ENCODE measurements at places on chromosomes 12 and 14.

DNA sequence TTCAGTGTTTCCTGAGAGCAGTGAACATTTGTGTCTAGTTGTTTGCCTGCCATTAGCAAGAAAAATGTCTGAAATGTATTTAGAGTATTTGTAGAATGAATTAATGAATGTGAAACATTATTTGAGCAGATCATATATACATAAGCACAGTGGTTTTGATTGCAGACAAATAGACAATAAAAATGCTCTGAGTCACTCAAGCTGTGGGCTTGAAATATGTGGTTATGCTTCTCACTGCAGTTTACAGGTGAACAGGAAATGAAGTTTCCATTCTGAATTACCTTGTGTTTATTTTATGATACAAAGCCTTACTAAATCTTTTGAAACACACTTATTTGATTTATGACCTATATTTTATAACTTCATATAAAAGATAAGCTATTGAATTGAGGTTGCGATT is 827.7 kb downstream of the TMTC2 start:
- DNase-seq, result no peak

GRCh38 chr12:33480366-33480765 is 40.7 kb upstream of the SYT10 start:
- DNase-seq, result no peak

- DNase-seq, result no peak
Observed at GRCh38 chr14:24369907-24370687, 2.1 kb downstream of the NFATC4 start.

DNA sequence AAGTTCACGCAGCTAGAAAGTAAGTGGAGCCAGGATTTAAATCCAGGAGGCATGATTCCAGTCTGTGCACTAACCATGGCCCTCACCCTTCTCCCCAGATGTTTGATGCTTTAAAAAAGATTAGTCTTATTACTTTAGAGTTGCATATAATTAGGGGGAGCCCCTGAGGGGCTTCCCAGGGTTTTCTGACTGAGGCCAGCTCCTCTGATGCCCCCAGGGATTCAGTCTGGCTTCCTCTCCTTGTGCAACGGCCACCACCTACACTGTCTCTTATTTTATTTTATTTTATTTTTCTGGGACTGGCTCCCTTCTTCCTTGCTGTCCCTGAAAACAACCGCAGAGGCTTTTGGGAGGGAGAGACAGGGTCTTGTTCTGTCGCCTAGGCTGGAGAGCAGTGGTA is 22.6 kb downstream of the CLSTN3 start:
- no peak for DNase-seq

- DNase-seq, result no peak
Observed at GRCh38 chr14:41986700-41987099, 380.0 kb downstream of the LRFN5 start.

DNA sequence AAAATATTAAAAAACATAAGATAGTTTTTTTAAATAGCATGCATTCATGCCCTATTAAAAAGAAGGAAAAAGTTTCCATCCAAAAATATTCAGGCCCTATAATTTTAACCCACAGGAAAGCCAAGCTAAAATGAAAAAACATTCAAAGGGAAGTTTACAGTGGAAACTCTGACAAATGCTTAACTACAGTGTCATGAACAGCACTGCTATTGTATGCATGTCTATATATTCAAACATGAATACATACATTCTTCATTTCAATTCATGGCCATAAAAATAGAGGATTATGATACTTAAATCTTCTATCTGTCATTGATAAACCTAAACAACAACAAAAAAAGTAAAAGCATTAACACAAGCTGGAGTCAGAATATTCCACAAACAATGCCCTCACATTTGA is 67.4 kb downstream of the PPP2R5E start:
- DNase-seq, result no peak

- no peak for DNase-seq
Observed at GRCh38 chr12:105013892-105014291, 27.8 kb downstream of the NOPCHAP1 start.

DNA sequence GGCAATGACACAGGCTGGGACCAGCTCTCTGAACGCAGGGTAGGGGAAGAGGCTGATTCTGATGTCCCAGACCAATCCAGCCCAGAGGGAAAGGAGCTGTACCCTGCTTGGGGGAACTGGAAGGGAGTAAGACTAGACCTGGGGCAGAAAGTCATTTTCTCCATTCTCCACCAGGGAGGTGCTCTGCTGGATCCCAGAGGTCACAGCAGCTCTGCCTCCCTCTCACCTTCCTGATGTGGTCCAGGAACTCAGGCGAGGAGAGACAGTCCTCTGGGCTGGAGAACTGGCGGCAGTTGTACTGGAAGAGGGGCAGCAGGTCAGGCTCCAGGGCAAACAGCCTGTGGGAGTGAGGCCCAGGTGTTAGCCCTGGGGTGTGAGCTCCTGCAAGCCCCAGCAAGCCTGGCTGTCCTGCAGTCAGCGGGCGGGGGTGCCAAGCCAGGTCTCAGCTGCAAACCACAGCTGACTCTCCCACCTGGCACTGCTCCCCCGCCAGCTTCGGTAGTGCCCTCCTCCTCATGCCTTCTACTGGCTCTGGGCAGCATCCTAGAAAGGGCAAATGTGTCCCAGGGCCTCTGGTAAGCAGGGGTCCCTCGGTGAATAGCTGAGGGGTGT is 1.9 kb downstream of the NGB start:
- no peak for DNase-seq

GRCh38 chr12:44780221-44780790 is 95.8 kb downstream of the NELL2 start:
- no peak for DNase-seq

DNA sequence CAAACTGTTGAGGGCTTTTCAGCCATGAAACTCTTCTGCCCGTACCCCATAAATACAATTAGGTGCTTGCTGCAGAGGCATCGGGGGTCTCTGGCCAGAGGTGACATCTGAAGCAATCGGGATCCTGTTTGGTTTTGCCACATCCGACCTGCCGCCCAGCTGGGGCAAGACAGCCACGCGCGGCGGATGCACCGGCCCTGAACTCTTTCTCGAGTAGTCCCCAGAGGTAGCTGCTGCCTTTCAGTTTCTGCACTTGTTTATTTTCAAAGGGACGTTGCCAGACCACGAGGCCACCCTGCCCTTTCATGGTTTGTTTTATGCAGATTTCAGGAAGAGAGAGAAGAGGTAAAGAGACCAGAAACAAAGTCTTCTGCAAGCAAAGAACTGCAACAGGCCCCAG is 10.6 kb upstream of the MLXIP start:
- DNase-seq, result peak; percentile 31

GRCh38 chr12:94718114-94718513 is 67.8 kb upstream of the TMCC3 start:
- DNase-seq, result no peak

DNA sequence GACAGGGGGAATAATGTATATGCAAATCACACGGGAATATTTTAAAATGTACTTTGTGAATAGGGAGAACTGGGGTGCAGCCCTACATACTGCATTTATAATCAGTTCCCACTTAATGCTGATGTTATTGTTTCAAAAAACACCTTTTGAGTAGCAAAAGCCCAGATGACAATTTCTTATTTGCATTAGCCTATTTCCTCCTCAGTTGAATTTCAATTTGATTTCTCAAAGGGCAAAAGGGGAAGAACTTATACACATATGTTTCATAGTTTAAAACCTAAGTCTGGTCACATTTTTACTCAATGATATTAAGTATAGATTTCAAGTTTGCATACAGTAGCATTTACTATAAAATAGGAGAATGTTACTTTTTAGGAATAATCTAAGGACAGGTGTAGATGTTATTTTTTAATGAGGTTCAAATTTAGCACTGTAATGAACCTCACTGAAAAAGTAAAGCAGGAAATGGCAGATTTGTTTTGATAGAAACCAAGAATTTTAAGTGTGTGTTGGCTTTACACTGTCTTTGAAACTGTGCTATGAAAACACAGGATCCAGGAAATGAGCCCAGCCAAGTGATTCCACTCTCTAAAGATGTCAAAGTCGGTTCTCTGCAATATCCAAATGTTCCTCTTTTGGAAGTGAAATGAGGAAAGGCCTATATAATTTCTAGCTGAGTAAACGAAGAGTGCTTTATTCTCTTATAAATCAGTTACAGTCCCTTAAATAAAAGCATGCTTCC is 367.4 kb downstream of the BTG1 start:
- DNase-seq, result peak; percentile 17

DNA sequence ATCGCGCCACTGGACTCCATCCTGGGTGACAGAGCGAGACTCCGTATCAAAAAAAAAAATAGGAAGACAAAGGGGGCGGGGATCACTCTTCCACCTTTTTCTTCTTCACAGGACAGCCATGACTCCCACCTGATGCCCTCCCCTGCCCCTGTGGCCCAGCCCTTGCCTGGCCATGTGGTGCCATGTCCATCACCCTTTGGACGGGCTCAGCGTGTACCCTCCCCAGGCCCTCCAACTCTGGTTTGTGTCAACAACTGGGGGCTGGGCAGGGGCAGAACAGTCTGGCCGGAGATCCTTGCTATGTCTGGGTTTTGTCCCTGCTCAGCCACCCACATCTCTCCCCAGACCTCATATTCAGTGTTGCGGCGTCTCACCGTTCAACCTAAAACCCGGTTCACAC is 5.8 kb downstream of the TROAP start:
- DNase-seq, result no peak

DNA sequence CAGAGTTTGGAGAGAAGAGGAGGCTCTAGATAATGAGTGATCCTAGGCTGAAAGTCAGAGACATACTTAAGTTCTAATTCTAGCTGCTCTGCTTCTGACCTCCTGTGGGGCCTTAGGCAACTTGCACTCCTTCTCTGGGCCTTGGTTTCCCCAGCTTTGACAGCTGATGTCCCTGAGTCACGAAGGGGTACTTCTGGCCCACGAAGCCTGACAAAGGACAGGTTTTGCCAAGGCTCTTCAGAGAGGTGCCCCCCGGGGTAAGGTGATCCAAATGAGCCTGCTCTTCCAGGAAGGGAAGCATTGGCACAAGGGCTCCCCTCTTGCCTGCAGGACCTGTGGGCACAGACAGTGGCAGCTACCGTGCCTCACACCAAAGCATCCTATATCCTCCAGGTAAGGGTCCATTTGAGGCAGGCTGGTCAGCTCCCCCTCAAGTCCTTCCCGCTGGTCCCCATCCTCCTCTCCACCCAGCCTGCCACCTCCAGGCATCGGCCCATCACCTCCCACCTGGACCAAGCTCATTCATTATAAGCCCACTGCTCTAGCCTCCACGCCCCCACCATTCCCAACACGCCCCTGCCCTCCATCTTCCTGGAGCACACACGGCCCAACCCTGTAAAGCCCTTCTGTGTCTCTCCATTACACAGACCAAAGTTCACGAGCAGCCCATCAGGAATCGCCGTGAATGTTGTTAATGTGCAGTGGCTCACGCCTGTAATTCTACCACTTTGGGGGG is 1.9 kb upstream of the PPP1R13B start:
- no peak for DNase-seq

GRCh38 chr12:2751686-2752085 is 43.1 kb upstream of the FKBP4 start:
- DNase-seq, result no peak

GRCh38 chr14:33061667-33062325 is 123.1 kb downstream of the NPAS3 start:
- no peak for DNase-seq

DNA sequence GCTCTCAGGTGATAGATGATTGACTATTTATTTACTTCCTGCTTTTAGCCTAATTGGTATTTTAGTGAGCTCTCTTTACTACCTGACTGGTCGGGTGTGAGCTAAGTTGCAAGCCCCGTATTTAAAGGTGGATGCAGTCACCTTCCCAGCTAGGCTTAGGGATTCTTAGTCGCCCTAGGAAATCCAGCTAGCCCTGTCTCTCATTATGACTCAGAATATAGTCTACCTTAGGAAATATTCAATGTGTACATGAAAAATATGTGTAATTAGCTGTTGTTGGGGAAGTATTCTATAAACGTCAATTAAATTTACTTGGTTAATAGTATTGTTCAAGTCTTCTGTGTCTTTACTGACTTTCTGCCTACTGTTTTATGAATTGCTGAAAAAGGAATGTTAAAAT is 306.9 kb upstream of the DIO2 start:
- no peak for DNase-seq
